Effector CD4-positive, alpha-beta T cell (primary cell): ENCODE measurements at places on chromosomes 7 and 10.

DNA sequence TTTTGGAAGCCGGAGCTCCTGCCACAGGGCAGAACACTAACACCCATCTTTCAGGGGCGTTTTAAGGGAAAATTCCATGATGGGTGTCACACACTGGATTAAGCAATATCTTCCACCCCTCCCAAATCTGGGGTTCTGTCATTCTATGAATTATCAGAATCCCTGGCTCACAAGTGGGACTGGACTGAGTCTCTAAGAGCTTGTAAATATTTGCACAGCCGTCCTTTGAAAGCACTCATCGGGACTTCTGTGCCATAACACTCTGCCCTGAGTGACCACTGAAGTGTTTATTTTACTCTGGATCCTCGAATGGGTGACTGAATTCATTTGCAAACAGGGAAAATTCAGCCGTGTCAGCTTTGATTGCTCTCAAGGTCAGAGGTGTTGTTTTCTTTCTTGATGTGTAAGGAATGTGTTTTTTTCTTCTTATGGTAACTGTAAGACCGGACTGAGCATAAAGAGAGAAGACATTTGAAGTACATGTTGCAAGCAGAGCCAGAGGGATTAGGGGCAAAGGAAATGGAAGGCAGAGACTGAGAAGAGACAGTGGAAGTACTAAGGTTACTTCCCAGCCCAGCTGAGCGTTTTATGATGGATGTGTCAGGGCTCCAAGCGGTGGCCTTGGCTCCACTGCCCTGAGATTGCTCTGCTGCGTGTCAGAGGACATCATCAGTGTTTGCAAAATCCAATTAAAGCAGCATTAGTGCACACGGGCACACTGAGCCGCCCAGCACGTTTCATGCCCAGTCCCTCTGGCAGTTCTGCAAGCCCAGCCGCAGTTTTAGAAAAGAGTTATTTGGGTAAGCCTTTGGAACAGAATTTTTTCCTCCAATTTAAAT is 17.7 kb upstream of the GTPBP4 start:
- no peak for DNase-seq

- DNase-seq, result no peak
These were observed 251.4 kb upstream of the KLF14 start for GRCh38 chr7:130985361-130985760.

DNA sequence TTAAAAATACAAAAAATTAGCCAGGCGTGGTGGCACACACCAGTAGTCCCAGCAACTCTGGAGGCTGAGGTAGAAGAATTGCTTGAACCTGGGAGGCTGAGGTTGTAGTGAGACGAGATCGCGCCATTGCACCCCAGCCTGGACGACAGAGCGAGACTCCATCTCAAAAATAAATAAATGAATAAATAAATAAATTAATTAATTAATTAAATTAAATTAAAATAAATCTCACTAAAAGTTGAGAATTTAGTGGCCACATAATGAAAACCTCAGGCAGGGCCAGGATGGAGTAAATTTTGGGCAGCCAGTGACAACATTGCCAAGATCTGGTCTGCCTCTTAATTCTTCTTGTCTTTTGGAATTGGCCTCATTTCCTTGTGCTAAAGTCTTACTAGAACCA is 187.5 kb upstream of the FEZF1 start:
- no peak for DNase-seq

DNA sequence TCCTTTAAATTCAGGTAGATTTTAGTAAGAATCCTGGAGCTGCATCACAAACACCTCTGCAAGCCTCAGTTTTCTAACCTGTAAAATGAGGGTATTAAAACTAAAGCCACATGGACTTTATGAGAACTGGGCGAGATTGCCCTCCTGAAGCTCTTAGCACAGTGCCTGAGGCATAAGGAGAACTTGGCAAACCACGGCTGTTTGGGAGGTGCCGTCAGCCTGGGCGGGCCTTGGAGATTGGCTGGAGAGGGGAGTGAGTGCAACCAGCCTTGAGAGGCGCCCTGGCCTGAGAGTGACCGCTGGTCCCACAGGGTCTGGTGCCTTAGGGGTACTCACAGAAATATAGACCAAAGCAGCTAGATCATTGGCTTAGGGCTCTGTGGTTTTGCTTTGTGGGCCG is 5.4 kb upstream of the TNS3 start:
- no peak for DNase-seq

GRCh38 chr10:12391206-12391605 is 41.9 kb downstream of the CAMK1D start:
- no peak for DNase-seq

DNA sequence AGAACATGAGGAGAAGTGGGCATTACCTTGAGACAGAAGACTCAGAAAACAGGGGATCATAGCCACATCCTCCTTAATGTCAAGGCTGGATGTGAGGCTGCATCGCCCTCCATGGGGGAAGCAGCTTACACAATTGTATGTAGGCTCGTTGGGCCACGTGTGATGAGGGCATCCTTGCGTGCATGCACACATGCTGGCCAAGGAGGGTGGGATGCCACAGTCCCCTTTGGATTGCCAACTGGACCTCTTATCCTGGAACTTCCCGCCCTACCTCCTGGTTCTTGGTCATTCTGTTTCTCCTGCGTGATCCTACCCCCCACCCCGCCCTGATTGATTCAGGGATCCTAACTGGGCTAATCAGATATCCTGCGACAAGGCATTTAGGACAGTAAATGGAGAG is 102.0 kb downstream of the PRKAG2 start:
- no peak for DNase-seq

- DNase-seq, result no peak
These were observed 550.4 kb upstream of the PCDH15 start for GRCh38 chr10:55351431-55351830.

GRCh38 chr7:26593896-26594295 is 270.5 kb downstream of the SKAP2 start:
- DNase-seq, result no peak

DNA sequence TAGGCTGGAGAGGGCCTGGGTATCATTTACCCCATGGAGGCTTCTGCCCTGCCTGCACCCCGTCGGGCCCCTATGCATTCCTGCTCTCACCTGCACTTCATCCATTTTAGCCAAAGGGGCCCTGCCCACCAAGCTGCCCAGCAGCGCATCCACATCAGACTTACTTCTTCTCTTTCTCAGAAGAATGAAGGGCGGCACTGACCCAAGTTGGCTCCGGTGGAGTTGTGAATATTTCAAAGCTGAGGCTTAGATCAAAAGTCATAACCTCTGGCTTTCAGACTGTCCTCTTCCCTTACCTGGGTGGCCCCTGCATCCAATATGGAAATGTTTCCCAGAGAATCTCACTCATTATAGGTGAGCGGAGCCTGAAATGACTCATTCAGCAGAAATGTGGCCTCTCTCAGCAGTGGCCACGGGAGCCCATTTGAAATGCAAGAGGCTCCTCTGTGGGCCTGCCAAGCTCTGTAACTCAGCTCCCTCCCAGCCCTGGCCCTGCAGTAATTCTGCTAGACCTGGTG is 117.6 kb upstream of the TCF7L2 start:
- DNase-seq, result no peak

GRCh38 chr7:36272567-36273269 is 116.9 kb upstream of the ANLN start:
- no peak for DNase-seq

DNA sequence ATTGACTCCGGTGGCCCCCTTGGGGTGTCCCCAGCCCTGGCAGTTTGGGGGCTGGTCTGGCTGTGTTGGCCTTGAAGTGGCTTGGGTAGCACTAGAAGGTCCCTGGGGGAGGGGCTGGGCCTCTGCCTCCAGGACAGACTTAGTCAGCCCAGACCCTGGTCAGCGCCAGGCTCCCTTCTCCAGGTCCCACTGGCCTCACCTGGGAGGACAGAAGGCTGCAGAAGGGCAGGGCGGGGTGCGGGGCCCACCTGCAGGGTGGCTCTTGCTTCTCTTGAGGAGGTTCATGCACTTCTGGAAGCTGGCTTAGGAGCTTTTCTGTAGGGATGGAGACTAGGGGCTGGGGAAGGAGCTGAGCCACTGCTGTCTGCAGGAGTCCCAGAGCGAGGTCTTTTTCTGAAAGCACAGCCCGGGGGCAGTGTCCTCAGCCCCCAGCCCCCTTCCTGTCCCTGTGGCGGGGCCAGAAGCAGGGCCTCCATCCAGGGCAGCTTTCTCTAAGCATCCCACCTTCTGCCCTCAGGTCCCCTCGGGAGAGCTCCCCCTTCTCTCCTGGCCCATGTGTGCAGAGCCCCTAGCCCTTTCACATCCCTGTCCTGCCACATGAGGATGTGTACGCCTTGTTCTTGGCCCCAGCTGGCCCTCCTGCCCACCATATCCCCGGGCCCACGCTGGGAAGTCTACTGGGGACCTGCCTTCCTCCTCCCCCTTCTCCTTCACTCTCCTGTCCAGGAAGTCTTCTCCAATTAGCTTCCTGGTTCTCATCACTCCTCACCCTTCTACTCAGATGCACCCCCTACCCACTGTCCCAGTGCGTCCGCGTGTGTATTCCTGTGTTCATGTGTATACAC is 11.0 kb downstream of the TBATA start:
- no peak for DNase-seq

GRCh38 chr10:127408733-127409132 is 140.4 kb upstream of the NPS start:
- no peak for DNase-seq

DNA sequence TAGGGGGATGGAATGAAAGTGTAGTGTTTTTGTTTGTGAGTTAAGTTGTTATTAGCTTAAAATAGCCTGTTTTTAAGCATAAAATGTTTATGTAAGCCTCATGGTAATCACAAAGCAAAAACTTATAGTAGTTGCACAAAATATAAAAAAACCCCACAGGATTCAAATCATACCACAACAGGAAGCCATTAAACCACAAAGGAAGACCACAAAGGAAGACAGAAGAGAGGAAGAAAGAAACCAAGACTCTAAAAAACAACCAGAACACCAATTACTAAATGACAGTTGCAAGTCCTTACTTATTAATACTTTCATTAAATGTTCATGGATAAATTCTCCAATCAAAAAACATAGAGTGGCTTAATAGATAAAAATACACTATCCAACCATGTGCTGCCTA is 63.6 kb downstream of the ANKRD7 start:
- DNase-seq, result no peak

GRCh38 chr7:39509436-39509835 is 56.8 kb upstream of the YAE1 start:
- no peak for DNase-seq

GRCh38 chr10:47443145-47443544 is 40.8 kb downstream of the ANXA8 start:
- DNase-seq, result no peak

GRCh38 chr7:74138945-74139843 is 35.0 kb upstream of the EIF4H start:
- no peak for DNase-seq

- no peak for DNase-seq
These were observed 187.1 kb downstream of the DNAJB6 start for GRCh38 chr7:157523766-157524421.

DNA sequence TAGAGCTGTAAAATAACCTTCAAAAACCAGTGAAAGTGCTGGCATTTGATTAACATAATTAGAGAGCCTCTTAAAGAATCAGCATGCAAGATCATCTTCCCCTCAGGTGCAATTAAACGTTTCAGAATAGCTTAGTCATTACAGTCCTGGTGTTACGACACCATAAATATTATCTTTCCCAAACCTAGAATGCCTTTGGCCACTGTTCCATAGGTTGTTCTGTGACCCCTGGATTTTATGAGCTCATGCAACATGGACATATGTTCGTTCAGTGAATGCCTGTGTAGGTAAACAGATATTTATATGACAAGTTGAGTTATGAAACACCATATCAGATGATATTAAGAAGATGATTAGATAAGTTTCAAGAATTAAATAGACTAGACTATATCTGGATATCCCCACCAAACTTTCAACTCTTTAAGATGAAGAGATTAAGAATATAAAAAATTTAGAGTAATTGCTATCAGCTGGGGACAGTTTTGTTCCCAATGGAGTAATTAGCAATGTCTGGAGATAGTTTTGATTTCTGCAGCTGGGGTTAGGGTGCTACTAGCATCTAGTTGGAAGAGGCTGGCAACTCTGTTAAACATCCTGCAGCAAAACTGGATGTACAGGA is 263.5 kb upstream of the DKK1 start:
- DNase-seq, result no peak

- DNase-seq, result no peak
These were observed 989 bp downstream of the ERLIN1 start for GRCh38 chr10:100184840-100185239.

DNA sequence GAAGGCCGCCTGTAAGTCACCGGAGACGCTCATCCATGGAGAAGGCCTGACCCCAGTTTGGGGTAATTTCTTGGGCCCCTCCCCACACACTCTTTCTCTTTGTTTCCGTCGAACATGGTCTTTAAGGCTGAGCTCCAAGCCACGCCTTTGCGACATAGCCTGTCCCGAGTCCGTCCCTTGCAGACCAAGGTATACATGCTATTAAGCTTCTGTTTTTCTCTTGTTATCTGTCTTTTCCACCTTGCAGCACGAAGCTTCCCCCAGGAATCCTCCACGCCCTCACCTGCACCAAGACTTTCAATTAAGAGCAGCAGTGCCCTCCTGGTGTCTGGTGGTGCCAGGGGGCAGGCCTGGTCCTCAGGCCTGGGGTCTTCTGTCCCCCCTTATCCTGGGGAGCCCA is 4.2 kb upstream of the FAM20C start:
- no peak for DNase-seq

GRCh38 chr7:108037140-108037539 is 34.2 kb upstream of the LAMB1 start:
- no peak for DNase-seq

DNA sequence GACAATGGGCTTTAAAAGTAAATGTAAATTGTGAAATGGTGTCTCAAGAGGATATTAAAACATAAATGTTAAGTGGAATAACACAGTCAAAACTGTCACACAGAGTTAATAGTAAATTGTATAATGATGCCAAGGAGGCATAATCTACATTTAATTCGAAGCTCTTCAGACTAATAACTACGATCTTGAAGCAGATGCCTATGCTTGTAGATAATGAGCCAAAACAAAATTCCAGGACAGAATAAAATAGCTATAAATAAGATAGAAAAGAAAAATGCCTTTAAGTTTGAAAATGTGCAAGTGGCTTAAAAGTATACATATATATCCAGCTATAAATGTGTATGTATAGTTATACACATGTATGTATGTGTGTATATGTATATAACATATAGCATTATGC is 17.5 kb downstream of the TWIST1 start:
- DNase-seq, result no peak

GRCh38 chr10:76657337-76658012 is 980.1 kb downstream of the KCNMA1 start:
- no peak for DNase-seq

GRCh38 chr7:100353685-100354330 is 4.1 kb upstream of the PILRB start:
- no peak for DNase-seq

GRCh38 chr7:131900785-131901287 is 344.4 kb upstream of the PODXL start:
- DNase-seq, result no peak

GRCh38 chr7:28054531-28055160 is 125.9 kb downstream of the JAZF1 start:
- DNase-seq, result no peak

GRCh38 chr10:96968682-96969423 is 136.8 kb downstream of the LCOR start:
- no peak for DNase-seq

DNA sequence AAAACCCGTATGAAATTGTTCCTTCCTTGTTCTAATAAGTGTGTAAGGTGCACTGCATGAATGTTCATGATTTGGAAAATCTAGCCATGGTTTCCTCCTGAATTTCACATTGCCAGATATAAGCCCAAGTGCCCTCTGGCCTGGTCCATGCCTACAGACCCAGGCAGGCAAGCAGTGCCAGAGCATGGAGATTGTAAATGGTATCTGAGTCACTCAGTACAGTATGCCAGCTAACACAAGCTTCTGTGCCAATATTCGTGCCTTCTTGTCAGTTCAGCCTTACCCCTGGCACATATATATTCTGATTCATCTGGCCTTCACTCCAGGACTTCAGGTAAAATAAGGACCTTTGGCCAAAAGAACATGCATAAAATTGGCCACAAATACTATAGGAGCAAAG is 38.4 kb upstream of the PDE1C start:
- DNase-seq, result no peak
